Activated CD4-positive, alpha-beta T cell treated with anti-CD3 and anti-CD28 coated beads for 1 hour (primary cell): ENCODE measurements at places on chromosomes 4 and X.

- no peak for DNase-seq
These were observed 193.2 kb downstream of the COMMD8 start for GRCh38 chr4:47270201-47270888.

DNA sequence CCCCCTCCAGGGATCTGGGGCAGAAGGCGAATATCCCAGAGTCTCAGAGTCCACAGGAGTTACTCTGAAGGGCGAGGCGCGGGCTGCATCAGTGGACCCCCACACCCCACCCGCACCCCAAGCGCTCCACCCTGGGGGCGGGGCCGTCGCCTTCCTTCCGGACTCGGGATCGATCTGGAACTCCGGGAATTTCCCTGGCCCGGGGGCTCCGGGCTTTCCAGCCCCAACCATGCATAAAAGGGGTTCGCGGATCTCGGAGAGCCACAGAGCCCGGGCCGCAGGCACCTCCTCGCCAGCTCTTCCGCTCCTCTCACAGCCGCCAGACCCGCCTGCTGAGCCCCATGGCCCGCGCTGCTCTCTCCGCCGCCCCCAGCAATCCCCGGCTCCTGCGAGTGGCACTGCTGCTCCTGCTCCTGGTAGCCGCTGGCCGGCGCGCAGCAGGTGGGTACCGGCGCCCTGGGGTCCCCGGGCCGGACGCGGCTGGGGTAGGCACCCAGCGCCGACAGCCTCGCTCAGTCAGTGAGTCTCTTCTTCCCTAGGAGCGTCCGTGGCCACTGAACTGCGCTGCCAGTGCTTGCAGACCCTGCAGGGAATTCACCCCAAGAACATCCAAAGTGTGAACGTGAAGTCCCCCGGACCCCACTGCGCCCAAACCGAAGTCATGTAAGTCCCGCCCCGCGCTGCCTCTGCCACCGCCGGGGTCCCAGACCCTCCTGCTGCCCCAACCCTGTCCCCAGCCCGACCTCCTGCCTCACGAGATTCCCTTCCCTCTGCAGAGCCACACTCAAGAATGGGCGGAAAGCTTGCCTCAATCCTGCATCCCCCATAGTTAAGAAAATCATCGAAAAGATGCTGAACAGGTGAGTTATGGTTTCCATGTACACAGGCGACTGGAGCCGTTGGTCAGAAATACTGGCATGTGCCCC is at the start of gene CXCL1:
CXCL1 (plus strand) TSS at position 264 of the 926 bp plus-strand sequence; CDS start at position 342, 78 bp downstream.
- no peak for DNase-seq

DNA sequence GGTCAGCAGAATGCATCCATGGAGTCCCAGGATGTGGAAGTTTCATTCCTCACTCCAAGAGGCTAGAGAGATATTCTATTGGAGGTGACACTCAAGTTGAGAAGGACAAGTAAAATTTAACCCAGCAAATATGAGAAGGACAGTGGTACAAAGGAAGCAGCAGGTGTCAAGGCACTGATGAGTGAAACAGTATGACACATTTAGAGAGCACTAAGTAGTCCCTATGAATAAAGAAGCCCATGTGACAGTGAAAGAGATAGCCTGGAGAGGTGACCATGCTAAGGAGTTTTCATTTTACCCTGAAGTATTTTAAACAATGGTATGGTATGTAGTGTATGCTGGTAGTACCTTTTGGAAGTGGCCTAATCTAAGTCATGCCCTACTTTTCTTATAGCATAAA is 9.2 kb downstream of the BMX start:
- no peak for DNase-seq

- DNase-seq: no peak
These were observed 51.1 kb downstream of the SLC10A7 start for GRCh38 chr4:146470604-146471003.

GRCh38 chr4:152028131-152028530 is 267.3 kb upstream of the GATB start:
- DNase-seq: no peak

- DNase-seq: no peak
These were observed 29.9 kb upstream of the PGRMC1 start for GRCh38 chrX:119206203-119206602.

GRCh38 chr4:147944249-147944648 is 212.4 kb downstream of the ARHGAP10 start:
- DNase-seq: no peak
